Activated T-cell treated with anti-CD3 and anti-CD28 coated beads, Interleukin-2, amount 50 U/mL, for 1 hour (primary cell): ENCODE measurements at places on chromosomes 3 and 15.

GRCh38 chr3:184345317-184346144 is 8.1 kb downstream of the FAM131A start:
- DNase-seq: no peak

DNA sequence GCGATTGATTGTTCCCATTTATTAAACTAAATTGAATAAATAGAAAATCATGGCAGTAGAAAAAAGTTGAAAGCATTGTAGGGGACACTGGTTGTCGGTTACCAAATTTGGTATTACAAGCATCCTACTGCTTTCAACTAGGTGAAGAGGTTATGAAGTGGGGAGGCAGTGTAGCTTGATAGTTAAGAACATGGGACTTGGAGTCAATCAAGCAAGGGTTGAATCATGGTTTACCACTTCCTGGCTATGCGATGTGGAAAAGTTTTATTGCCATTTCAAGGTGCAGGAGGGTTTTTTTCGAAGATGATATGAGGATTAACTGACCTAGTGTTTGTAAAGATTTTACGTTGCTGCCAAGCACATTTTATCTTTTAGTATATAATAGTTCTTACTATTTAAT is 318.2 kb upstream of the KCNH8 start:
- DNase-seq: no peak

GRCh38 chr3:19735111-19735510 is 198.9 kb downstream of the EFHB start:
- no peak for DNase-seq

- DNase-seq: no peak
Observed at GRCh38 chr3:193853511-193854219, 260.7 kb downstream of the OPA1 start.

DNA sequence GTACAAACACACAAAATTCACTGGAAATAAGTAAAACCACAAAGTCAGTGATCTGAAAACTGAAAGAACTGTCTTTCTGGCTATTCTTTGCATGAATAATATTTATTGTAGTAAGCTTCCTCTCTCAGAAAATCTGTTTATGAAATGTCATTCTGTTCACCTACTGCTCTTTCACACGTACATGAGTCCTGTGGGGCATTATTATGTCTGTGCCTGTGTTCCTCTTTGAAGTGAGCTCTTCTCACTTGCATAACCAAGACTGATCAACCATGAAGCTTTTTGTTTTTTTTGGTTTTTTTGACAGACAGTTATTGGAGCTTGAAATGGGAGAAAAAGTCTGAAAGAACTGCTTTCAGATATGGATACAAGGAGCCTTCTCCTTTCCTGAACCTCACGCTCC is 195.8 kb downstream of the PLCH1 start:
- no peak for DNase-seq
